ENCODE measurements at places on chromosomes 7 and 10.

DNA sequence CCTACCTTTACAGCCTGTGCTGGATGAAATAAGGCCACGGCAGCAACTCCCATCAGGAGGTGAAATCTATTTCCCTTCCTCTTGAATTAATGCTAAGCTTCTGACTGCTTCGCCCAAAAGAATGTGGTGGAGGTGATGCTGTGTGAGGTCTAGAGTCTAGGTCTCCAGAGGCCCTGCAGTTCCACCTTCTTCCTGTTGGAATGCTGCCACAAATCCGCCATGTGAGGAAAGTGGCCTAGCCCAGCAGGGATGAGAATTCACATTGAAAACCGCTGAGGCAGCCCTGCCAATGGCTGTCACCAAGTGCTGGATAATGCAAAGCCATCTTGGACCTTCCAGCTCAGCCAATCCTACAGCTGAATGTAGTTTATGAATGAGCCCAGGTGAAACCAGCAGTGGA lies 28.0 kb downstream of the RHOBTB1 start:
- DNase-seq = no peak

GRCh38 chr7:21805791-21806190 lies 139.9 kb downstream of the CDCA7L start:
- no peak for DNase-seq

DNA sequence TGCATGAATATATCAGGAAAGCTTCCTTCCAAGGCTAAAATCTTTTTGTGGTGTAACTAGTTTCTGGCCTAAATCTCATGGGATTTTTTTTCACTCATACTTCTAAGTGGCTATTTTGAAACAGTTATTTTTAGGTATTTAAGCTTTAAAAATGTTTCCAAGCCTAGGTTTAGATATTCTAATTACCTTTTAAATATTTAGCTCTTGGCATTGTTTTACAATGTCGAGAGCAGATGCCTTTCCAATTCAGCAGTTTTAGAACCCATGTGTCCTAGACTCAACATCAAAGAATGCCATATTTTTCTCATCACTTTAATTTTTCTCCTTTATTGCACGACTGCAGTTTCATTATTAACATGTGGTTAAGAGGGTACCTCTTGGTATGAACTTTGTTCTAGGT lies 27.1 kb upstream of the STOX1 start:
- no peak for DNase-seq

DNA sequence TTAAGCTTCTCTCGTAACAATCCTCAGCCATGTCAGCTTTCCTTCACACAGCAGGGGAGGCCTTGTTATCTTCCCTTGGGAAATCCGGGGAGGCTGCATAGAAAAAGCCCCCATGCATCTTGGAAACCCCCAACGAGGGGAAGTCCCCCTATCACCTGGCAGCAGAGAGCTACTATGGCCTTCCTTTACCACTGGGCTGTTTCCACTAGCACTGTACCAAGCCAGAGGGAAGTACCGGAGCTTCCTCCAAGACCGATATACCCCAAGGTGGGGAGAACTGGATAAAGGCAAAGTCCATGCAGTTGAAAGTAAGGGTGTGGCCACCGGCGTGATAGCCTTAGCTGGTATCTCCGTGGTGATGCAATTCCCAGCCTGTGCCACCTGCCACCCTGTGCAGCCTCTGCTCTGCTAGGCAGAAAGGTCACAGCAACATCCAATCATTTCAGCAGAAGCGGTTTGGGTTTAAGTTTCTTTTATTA lies 4.4 kb upstream of the CLIP2 start:
- DNase-seq = no peak

DNA sequence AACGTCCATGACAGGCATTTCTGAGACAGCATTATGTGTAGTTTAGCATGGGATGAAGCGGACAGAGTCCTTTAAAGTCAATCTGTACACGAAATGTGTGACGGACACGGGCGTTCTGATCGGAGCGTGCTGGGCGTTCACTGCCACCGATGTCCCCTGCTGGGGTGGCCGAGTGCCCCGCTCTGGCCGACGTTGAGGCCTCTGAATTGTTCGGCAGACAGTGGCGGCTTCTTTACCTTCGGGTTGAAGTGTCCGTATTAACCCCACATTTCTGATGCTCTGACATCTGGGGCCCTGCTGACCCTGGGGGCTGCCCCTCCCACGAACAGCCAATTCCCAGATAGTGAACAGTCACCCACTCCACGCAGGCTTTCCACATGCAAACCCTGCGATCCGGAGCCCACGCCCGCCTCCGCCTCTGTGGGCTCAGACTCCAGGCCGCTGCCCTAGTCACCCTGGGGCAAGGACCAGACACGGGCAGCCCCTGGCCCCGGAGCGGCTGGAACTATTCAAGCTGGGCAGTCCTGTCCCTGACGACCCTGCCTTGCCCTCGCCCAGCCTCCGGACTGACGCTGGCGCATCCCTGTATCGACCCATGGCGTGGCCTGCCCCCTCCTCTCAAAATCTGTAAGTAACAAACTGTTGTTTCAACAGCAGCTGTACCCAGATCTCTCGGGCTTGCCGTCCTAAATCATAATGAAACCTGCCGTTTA lies 445.7 kb downstream of the PTPRN2 start:
- no peak for DNase-seq

DNA sequence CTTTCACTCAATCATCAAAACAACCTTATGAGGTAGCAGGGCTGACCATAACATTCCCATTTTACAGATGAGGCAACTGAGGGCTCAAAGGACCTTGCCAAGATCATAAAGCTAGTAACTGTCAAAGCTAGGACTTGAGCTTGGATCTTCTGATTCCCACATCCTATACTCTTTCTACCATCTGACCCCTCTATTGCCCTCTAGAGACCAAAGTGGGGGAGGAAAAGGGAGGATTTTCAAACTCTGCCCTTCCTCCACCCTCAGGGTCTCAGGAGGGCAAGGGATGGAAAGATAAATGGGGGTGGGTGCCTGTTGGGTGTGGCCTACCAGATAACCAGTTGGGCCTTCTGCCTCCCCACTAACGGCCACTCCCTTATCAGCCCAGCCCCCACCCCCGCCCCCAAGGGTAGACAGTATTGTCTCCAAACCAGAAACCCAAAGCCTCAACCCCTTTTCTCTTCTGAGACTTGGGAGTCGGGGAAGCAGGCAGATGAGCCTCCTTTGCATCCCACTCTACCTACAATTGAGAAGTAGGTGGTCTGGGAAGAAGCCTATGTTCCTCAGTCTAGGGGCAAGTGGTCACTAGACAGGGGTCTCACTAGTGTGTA lies 7.9 kb downstream of the LDB1 start:
- DNase-seq = peak; percentile 3

- DNase-seq = no peak
These were observed 241.5 kb upstream of the SP8 start for GRCh38 chr7:21028186-21028585.

DNA sequence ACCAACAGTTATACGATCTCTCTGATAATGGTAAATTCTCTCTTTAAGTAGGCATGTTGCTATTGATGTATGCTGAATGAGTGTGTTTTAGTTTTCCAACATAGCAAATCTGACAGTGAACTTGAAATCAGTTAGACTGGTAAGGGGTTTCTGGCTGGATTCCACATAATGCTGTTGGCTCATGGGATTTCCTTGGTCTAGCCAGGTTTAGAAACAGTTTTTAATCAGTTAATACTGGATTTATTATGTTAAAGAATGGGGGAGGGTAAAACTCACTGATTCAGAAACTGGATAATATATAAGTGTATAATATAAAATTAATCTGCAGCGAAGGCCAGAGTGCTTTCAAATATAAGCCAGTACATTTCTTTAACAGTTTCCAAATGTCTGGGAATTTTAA lies 55.6 kb downstream of the PCDH15 start:
- DNase-seq = no peak

DNA sequence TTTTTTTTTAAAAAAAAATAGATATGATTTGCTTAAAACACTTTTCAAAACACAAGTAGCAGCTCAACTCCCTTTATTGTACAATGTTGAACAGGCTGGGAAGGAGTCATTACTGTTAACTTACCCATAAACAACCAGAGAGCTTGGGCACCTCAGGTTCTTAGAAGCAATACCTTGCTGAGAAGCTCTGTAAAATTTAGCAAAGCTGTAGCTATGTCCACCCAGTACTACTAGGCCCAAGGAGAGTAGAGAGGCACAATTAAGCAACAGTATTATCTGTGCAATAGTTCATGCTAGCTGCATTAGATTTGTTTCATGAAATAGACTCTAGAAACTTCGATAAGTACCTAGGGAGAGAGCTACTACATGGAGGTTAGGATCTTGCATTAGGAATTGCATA lies 32.0 kb downstream of the SEMA3A start:
- no peak for DNase-seq

DNA sequence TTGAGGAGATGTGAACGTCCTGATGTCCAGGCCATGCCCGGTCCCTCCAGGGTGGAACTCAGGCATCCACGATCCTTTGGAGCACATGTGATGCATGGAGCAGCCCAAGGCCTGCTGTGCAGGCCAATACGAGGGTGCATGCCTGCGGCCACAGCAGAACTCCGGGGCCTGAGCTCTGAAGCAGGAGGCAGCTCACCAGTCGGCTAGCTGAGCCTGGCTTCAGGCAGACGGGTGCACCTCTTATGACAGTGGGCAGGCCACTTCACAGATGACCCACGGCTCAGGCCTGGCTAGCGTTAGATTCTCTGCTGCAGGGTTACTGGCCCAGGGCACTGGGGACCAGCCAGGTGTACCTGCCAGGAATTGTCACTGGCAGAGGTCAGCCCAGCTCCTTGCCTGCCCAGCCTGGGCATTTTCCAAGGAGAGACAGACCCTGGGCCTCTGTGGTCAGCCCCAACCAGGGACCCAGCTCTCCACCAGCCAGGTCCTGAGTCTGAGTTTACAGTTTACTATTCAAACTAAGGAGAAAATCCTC lies 29.6 kb upstream of the INPP5A start:
- DNase-seq = no peak

GRCh38 chr10:112768121-112768520 lies 181.9 kb upstream of the TCF7L2 start:
- DNase-seq = no peak

GRCh38 chr10:44295644-44296241 lies 89.2 kb downstream of the CXCL12 start:
- no peak for DNase-seq

GRCh38 chr10:129845111-129845753 lies 118.8 kb downstream of the EBF3 start:
- DNase-seq = no peak

DNA sequence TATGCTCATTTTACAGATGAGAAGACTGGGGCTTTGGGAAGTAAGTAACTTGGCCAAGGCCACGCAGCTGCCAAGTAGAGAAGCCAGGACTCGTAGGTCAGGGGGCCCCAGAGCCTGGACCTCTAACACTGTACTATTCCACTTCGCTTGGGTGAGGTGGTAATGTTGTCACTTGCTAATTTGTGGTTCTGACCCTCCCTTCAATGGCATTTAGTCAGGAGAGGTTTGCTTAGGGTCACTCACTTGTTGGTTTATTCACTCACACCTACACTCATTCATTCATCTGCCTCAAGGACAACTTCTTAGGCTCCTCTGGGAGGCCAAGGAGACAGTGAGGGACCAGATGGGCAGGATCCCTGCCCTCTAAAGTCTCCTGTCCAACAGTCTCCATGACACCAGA lies 21.3 kb downstream of the BTBD16 start:
- no peak for DNase-seq

DNA sequence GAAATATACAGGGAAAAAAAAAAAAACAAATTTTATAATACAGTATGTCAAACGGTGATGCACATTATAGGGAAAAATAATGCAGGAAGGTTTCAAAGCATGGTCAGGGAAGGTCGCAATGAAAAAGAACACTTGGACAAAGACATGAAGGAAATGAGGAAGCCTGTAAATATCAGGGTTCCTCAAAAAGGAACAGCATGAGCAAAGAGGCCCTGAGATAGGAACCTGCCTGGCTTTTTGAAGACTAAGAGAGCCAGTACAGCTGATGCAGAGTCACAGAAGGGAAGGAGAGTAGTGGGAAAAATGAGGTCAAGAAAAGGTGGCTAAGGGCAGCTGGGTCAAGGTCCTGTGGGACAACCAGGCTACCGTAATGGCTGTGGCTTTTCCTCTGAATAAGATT lies 1.9 kb downstream of the VPS41 start:
- DNase-seq = peak; percentile 48

- DNase-seq = peak; percentile 39
These were observed 23.6 kb downstream of the ABI1 start for GRCh38 chr10:26837139-26837538.

- no peak for DNase-seq
These were observed 329.3 kb downstream of the CACNA2D1 start for GRCh38 chr7:82114237-82114636.

DNA sequence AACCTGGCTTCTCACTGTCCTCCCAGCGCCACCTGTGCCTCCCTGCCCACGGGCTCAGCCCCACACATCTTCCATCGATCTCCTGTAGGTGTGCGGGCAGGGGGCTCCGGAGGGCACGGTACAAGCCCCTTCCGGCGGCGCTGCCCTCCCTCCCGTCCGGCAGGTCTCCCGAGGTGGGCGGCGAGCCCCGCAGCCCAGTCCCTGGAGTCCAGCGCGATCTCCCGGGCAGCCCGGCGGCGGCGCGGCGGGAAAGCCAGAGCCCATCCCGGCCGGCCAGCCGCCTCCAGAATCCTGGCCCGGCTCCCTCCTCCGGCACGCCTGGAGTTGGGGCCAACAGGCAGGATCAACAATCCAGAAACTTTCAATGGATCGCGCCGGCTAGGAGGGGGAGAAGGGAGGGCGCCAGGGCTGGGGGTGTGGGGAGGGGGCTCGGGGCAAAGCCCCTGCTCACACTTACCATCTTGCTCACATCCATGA lies 100.1 kb downstream of the HIP1 start:
- DNase-seq = no peak

GRCh38 chr7:2019461-2019710 lies 213.4 kb downstream of the MAD1L1 start:
- DNase-seq = no peak

GRCh38 chr7:87057210-87057609 lies 2.2 kb downstream of the ELAPOR2 start:
- no peak for DNase-seq

DNA sequence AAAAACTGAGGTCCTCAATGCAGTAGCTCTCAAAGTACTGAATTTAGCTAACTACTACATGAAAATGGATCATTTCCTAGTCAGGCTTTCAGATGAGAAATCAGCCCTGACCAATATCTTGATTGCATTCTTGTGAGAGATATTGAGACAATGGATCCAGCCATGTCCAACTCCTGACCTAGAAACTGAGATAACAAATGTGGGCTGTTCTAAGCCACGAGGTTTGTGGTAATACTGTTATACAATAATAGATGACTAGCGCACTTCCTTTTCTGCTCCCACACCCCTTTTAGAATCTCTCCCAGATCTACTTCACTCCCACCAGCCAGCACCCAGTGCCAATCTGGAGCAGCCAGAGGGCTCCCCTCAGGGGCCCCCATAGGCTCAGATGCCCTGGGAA lies 209.3 kb upstream of the KMT2E start:
- no peak for DNase-seq
